Left cardiac atrium (tissue), 4 donors: ENCODE measurements at places on chromosomes 3 and 15. TPM values are rescaled to one million over a fixed set of nuclear protein-coding genes. Genes with fewer than 3 reads are reported as not detected.

DNA sequence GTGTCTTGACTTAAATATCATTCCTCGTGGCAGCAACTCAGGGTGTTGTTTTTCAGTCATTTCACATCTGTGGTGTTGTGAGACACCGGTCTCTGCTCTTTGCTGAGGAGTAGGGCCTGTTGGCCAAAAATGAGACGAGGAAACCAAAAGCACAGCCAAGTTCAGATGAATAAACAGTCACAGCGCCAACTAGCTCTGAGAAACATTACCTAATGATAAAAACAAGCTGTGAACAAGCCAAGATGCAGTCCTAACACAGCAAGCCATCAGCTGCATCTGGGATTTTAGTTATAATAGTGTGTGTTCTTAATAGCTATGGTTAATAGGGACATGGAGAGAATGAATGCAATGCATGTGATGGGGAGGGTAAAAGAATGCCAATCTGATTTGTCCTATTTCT is 843.4 kb upstream of the DPPA4 start:
- peak; percentile 23 for DNase-seq

CELSR3 gene
- 0.39 TPM for total RNA-seq

THSD4 gene
- total RNA-seq = 39.8 TPM

- peak; percentile 71 for DNase-seq
These were observed at the start of gene TYRO3 for GRCh38 chr15:41558400-41559238. Gene TYRO3, plus strand, starts transcription at chr15:41559212. Its CDS starts 46 bp downstream, at chr15:41559258.

C15orf62 gene
- 0.32 TPM for total RNA-seq

DNA sequence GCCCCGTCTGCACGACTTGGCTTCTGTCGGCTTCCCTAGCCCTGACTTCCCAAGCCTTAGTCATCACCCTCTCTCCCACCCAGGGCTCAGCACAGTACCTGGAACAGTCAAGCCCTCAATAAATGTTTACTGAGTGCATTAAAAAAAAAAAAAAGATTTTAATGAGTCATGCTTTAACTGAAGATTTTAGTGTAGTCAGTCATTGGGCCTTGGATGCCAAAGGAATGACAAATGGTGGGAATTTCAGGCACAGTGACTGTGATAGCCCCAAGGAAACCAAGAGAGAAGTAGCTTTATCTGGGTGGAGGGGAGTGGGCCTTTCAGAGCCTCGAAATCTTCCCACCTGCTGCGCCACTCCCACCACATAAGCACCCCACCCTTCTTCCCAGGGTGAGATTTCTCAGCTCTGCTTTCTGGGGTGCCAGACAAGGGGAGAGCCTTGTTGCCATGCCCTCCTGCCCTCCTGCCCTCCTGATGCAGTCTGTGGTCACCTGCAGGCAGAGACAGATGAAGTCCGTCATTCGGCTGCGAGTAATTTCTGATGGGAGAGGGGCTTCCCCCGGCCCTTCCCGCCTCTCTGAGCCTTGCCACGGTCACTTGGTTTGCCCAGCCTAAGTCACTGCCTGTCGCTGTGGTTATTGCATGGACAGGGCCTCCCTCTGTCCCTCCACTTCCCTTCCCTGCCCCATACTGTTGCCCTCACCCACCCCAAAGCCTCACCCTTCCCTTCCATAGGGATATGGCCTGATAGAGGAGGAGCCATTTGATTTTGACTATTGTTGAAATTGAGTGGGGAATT is 41.8 kb downstream of the SMAD3 start:
- peak; percentile 68 for DNase-seq

ATP8B4 gene
- 5.4 TPM for total RNA-seq

ACAD9 gene
- total RNA-seq = 35.3 TPM

AMIGO3 gene
- total RNA-seq = 0.09 TPM

DNA sequence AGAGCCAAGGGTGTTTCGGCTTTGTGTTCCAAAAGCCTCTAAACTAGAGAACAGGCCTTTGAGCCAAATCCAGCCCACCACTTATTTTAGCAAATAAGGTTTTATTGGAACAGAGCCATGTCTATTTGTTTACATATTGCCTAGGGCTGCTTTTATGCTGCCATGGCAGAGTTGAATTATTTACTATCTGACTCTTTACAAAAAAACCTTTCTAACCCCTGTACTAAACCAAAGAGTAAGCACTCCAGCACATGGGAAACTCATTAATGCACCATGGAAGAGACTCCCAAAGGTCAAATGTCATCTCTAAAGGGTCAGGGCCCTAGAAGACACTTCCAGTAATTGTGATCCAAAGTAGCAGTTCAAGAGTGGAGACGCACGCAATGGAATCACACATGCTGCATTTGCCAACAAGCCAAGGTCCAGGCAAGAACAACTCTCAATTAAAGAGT is 22.3 kb downstream of the OSBPL10 start:
- DNase-seq = no peak

GRCh38 chr3:67650084-67650483 is 4.3 kb downstream of the SUCLG2 start:
- DNase-seq = no peak

- DNase-seq = no peak
These were observed 51.2 kb downstream of the HACD2 start for GRCh38 chr3:123533554-123534159.

MAP2K1 gene
- 52.3 TPM for total RNA-seq

DNA sequence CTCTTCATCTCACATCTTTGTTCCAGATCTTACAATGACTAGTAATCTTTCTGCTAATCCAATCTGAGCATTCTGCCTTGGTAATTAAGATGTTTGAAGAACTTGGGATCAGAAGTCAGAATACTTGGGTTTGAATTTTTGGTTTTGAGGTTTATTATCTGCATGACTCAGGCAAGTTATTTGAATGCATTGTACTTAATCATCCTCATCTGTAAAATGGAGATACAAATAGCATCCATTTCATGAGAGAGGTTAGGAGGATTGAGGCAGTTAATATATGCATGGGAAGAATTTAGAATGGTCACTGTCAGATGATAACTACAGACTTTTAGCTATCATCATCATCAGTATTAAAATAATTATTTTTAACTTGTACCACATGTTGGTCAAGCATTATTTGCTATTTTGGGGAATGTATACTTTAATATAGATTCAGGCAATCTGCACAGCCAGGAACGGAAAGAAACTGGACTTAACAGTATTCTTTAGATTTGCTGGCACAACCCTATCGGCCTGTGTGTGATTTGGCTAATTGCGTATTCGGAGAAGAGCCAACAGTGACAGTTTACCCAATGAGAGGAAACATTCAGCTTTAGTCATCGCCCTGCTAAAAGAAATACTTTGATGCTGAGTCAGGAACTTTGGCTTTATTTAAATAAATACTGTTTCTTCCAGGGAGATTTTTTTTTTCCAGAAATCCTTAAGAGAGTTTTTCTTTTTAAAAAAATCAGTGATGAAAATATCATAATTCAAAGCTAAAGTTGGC is 600.0 kb downstream of the ROBO1 start:
- no peak for DNase-seq

GRCh38 chr3:194640829-194641228 is 7.6 kb upstream of the TMEM44 start:
- no peak for DNase-seq

- peak; percentile 7 for DNase-seq
These were observed 207.3 kb downstream of the XXYLT1 start for GRCh38 chr3:195063581-195064193.

DNA sequence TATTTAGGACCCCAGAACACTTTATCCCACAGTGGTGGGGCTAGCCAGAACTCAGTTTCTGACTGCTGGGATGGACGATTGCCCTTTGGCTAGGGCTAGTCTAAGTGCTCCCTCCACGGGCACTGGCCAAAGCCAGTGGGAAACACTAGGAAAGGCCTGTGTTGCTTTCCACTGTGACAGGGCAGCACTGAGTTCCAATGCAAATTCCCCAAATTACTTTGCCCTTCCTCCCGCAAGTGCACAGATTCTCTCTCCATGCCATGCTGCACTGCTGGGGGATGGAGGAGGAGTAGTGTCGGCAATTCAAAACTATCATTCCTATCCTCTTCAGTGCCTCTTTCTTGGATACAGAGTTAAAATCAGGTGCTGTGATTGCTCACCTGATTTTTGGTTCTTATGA is 100.0 kb downstream of the SH3GL3 start:
- DNase-seq = no peak

GRCh38 chr3:28860307-28860706 is 420.6 kb upstream of the RBMS3 start:
- DNase-seq = peak; percentile 53

GRCh38 chr3:187767266-187768012 is 22.2 kb upstream of the BCL6 start:
- DNase-seq = no peak

DNA sequence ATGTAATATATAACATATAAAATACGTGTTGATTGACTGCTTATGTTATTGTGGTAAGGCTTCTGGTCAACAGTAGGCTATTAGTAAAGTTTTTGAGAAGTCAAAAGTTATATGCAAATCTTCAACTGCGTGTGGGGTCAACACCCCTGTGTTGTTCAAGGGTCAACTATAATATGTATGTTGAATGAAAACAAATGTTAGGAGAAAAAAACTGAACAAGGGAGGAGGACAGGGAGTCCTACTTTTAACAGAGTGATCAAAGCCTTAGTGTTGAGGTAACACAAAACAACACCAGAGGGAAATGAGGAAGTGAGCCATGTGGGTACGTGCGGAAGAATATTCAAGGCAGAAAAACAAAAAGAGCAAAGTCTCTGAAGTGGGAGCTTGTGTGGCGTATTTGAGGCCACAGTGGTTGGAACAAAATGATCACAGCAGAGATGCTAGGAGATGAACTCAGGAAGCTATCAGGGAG is 62.5 kb downstream of the SFMBT1 start:
- DNase-seq = no peak

DNA sequence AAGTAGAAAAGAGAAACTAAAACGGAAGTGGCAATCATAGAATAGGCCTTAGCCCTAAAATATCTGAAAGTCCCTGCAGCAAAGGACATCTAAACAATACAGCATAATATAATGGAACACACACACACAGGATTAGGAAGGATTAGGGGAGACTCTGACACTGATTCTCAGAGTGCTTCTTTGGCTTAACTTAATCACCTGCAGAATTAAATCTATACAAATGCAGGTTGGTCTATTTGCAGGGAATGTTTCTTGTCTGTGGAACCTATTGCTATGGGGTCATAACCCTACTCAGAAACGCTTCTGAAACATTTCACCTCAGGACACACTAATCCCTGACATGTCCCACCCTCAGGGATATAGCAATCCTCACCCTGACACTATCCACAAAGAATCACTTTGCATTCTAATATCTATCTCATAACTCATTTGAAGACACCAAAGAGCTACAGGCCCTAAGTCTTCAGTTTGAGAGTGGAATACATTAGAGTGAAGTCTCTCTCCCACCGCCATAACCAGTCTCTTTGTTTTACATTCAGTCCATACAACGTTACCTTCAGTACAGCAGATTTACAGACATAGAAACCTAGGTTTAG is 1041.2 kb downstream of the TUSC7 start:
- no peak for DNase-seq

- no peak for DNase-seq
These were observed 2.3 kb downstream of the RASGRP1 start for GRCh38 chr15:38562278-38562677.

DNA sequence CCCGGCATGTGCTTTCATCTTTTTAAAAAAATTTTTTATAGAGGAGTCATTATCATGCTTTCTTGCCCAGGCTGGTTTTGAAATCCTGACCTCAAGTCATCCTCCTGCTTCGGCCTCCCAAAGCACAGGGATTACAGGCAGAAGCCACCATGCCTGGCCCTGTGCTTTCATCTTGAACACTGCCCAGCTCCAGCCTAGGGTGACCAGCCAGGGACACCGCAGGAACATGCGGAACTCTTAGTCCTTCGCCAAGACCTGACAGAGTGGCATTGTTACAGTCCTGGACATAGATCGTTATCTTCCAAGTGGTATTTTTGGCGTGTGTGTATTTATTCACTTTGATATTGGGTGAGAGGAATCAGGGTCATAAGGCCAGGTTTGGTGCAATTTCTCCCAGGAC is 7.9 kb upstream of the FURIN start:
- no peak for DNase-seq

RPL39L gene
- total RNA-seq = 8.2 TPM

DNA sequence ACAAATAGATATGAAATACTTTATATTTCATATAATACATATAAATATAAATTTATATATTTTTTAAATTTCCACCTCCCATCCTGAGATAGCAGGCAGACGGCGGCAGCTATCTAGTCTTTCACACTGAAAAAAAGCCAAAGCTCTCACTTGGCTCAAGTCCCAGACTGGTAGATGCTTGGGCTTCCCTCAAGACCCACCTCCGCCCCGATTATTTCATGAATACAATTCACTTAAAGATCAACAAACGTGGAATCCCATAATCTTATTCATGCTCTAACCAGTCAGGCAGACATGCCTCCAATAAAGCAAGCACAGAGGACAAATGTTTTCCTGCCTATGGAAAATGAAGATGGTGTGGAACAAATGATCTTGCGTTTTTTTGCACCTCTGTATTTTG is 275.9 kb upstream of the NR2F2 start:
- no peak for DNase-seq

GRCh38 chr15:57382215-57382614 is 5.9 kb downstream of the CGNL1 start:
- no peak for DNase-seq

RAB27A gene
- total RNA-seq = 17.7 TPM

CLDN16 gene
- 0.15 TPM for total RNA-seq

- no peak for DNase-seq
These were observed 19.6 kb upstream of the SUCLG2 start for GRCh38 chr3:67674055-67674454.
